ENCODE measurements at places on chromosomes 13 and 19.

DNA sequence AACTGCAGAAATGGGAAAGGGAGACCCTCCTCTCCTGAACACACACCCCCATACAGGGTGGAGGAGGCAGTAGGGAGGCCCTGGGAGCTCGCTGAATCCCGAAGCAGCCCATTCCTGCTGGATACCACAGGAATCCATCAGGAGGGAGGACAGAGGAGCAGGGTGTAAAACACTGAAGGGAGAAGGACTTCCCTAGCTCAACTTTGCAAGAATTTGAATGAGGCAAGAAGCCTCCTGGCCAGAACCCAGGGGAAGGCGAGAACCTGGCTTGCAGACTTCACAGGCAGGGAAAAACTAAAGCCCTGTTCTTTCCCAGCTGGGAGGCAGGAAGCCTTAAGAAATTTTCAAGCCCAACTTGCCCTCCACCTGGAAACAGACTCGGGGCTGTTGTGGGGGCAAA lies 43.5 kb downstream of the ZNF91 start:
- DNase-seq = no peak

DNA sequence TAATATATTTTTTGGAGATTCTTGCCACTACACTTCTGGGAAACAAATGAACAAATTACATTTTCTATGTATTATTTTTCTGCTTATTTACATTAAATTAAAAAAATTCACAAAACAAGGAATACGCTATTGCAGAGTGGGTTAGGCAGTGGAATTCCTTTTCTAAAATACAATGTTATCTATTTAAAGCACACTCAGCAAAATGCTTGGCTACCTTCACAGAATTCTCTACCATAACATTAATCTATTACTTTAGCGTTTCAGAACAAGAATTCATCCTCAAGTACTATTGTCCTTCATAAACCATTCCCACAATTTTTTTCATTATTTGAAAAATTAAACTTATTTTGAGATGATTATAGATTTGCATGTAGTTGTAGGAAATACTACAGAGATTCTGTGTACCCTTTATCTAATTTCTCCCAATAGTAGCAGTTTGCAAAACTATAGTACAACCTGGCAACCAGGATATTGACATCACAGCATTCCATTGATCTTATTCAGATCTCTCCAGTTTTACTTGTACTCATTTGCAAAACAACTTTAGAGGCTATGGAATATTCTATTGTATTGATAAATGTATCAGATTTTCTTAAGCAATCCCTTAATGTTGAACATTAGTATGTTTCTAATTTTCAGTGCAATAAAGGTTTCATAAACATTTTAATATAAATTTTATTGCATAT lies 120.9 kb downstream of the DLEU7 start:
- DNase-seq = no peak

- no peak for DNase-seq
Measured at GRCh38 chr13:99376132-99376531, 68.9 kb upstream of the GPR183 start.

DNA sequence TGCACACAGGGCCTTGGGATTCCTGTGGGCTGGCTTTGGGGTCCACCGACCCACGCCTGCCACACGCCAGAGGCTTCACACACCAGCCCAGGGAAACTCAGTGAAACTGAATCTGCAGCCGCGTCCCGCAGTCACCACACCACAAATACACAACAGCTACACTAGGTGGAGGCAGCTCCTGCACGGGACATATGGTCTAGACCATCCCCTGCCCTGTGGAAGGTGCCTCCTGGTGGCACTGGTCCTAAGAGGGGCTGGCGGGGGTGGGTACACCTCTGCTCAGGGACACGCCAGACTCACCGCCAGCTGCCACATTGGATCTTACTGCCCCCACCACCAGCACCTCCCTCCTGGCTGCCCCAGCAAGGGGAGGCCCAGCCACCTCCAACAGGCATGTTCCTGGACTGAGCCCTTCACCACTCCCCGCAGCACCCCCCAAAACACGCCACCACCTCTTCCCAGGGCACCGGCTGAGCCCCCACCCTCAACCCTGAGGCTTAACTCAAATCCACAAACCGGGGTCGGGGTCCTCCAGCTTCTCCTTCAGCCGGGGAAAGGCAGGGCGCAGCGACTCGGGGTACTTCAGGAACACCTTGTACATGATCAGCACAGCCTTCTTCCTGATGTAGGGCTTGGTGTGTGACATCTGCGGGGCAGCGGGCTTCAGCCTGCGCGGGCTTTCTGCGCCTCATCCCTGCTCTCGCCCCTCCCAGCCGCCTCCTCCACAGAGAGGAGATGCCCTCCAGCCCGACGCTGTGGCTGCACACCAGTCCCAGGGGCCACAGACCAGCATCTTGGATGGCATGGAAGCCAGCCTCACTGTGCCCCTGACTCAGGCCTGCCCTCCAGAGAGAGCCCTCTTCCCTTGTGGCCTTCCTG lies 21.2 kb downstream of the AP3D1 start:
- DNase-seq = no peak

DNA sequence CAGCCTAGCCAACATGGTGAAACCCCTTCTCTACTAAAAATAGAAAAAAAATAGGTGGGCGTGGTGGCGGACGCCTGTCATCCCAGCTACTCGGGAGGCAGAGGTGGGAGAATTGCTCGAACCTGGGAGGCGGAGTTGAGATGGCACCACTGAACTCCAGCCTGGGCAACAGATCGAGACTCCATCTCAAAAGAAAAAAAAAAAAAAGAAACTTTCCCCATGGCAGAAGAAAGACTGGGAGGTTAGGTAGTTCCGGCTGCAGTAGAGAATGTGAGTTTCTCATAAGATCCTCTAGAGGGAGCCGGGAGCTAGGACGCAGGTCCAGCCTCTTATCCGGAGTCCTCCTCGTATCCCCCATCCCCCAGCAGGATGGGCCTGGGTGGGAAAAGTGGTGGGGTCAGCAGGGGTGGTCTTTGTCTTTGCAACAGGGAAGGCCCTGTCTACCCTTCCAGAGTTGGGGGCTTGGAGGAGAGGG lies 13.2 kb upstream of the CREB3L3 start:
- no peak for DNase-seq

DNA sequence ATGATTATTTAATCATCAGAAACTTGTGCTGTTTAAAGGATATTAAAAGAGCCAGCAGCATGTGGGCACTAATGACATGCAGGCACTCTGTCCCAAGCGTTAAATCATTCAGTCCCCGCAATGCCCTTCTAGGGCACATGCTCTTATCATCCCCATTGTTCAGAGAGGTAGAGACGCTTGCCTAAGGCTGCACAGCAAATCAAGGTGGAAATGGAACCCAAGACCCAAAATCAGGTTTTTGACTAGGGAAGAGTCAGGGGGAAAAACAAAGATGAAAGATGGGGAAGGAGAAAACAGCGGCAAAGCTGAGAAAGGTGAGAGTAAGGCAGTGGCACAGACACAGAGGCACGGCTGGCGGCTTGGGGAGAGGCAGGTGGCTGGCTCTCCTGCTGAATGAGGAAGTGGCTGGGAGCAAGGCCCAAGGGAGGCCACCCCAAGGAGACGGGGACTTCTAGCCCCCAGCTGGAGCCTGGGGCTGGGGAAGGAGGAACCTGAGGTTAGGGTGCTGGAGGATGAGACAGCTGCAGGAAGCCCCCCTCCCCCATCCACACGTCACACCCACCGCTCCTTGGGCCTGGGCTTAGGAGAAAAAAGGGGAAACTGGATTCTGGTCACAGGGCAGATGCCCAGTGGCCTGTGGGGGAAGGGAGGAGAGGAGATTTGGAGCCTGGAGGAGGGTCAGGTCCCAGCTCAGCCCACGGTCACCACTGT lies 1.0 kb upstream of the TYROBP start:
- no peak for DNase-seq

GRCh38 chr13:113744197-113745000 lies 14.6 kb upstream of the TMEM255B start:
- no peak for DNase-seq

GRCh38 chr13:75968103-75968838 lies 332.1 kb downstream of the LMO7 start:
- no peak for DNase-seq

- DNase-seq = no peak
Measured at GRCh38 chr19:34577531-34578101, 96.1 kb downstream of the WTIP start.

DNA sequence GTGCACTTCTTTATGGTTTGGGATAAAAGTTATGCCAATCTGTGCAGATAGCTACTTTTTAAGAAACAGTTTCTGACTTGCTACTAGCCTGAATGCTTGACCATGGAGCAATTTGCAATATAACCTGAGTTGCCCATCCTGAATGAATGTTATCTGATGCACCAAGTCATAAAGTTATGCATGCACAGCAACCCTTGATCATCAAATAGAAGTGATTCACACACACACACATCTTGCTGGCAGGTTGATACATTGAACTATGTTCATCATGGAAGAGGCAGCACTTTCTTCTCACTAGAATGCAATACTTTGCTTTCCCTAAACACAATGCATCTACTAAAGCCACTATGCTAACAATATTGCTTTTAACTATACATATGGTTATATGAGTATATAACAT lies 311.5 kb downstream of the RFC3 start:
- no peak for DNase-seq

DNA sequence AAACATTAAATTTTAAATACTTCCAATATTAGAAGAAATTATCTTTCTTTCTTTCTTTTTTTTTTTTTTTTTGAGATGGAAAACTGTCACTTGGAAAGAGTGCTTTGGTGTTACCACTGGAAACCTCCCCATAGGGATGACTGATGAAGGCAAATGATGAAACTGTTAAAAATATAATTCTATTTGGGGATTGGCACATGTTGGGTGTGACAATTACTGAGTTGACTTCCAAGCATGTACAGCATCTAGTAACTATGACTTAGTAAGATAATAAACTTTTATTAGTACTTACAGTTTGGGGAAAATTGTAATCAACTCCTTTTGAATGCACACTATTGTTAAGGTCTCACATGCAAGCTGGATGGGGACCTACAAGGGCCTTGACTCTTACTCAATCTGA lies 592.5 kb downstream of the KCTD12 start:
- no peak for DNase-seq

GRCh38 chr13:42002066-42002465 lies 41.2 kb upstream of the VWA8 start:
- DNase-seq = no peak

GRCh38 chr13:113736258-113736731 lies 22.7 kb upstream of the TMEM255B start:
- no peak for DNase-seq

GRCh38 chr13:93173654-93174053 lies 53.0 kb upstream of the GPC6 start:
- DNase-seq = no peak

DNA sequence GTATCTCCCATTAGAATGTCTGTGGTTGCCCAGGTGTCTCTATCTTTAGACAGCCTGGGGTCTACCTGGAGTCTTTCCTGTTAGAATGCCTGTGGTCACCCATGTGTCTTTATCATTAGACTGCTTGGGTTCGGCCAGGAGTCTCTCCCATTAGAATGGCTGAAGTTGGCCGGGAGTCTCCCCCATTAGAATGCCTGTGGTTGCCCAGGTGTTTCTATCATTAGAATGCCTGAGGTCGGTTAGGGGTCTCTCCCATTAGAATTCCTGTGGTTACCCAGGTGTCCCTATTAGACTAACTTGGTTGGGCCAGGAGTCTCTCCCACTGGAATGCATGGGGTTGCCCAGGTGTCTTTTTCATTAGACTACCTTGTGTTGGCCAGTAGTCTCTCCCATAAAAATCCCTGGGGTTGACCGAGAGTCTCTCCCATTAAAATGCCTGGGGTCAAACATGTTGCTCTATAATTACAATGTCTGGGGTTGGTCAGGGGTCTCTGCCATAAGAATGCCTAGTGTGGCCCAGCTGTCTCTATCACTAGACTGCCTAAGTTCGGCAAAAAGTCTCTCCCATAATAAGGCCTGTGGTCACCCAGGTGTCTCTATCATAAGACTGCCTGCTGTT lies 1448.7 kb downstream of the UQCRFS1 start:
- no peak for DNase-seq

DNA sequence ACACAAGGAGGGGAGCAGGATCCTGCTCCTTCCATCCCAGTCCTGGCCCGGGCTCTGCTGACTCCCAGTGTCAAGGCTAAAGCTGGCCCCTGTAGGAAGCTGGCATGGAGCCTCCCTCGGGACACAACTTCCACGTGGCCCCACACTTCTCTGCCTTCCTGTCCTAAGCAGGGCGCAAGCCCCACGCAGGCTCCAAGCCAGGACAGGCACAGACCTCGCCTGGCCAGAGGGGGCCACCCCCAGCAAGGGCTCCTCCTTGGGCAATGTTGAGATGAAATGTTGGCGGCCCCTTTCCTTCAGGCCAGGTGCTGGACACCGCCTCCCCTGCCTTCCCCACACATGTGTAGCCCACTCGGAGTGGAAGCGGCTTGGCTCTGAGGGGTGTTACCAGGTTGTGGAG lies 66.6 kb downstream of the COL4A1 start:
- DNase-seq = no peak

GRCh38 chr13:33536601-33537000 lies 251.0 kb upstream of the STARD13 start:
- no peak for DNase-seq

DNA sequence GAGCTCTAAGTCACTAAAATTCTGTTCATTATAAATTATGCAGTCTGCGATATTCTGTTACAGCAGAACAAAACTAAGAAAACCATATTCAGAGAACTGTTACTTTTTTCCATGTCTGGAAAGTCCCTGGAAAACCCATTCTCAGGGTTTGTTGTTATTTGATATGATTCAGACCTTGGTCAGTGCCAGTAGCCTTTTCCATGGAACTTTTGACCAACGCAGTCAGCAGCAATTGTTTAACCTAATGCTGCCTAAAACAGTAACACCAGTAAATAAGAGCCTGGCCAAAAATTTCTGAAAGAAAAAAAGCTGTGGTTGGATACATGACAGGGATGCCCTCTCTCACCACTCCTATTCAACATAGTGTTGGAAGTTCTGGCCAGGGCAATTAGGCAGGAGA lies 402.7 kb downstream of the TBC1D4 start:
- no peak for DNase-seq

DNA sequence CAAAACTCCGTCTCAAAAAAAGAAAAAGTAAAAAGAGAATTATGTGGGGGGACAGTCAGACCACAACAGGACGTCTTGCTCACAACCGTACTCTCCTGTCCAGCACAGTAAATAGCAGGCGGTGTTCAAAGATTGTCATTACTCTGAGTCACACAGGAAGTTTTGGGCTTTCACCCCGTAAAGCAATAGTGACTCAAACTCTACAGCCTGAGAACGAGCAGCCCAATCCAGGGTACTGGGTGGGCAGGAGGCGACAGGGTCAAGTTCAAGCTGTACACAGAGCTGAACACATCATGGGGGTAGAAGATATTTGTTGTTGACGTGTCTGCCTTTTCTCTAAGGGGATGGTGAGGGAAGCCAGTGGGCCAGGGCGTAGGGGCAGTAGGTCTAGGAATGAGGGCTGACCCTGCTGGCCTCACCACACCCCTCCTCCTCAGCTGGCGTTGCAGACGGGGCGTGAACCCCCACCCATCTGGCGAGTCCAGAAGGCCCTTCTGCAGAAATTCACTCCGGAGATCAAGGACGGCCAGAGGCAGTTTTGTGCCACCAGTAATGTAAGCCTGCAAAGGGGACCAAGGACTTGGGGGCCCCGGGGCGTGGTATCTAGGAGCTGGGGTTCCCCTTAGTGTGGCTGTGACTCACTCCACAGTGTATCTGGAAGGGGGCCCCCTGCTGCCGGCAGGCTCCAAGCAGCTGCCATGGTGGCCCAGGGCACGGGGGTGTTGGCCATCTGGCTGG lies 23.3 kb downstream of the PRR12 start:
- DNase-seq = no peak

All from activated gamma-delta T cell (primary cell).